Occipital lobe (tissue), 3 donors: ENCODE measurements at places on chromosomes 6 and 20.

DNA sequence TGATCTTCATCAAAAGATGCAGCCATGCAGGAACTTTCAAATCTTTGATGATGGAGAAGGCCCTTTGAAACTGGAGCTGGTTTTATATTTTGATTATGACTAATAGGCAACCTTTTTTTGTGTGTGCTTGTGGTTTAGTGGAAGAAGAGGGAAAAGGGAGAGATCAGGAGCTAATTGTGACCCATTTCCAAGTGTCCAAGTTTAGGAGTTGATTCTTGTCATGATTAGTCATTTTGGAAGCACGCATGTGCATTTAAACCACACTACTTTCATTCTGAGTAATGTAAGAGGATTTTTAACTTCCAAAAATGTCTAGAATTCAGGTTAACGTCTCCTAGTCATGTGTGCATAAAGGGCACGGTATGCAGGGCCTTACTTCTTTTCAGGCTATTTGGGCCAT lies 3.5 kb downstream of the FOXO3 start:
- DNase-seq: no peak

- DNase-seq: no peak
These were observed 381.8 kb downstream of the KIF16B start for GRCh38 chr20:16191496-16191895.

GRCh38 chr20:46985250-46985649 lies 90.6 kb downstream of the EYA2 start:
- DNase-seq: no peak

- DNase-seq: no peak
These were observed 66.9 kb downstream of the SYNJ2 start for GRCh38 chr6:158048589-158048988.

DNA sequence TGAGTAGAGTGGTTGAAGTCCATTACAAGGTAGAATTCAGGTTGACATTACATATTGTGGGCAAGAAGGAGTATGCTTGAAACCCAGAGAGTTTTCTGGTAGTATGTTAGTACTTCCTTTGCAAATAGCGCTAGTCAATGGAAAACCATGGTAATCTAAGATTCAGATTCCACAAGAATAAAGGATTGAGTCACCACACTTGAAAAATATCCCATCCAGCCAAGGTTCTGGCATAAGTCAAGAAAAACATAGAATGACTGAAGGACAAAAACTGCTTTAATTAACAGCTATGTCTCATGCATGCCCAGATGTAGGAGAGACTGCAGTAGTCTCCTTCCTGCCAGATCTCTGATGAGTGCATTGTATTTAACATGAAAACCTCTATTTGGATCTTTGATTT lies 469.8 kb downstream of the BMP2 start:
- no peak for DNase-seq

- DNase-seq: no peak
These were observed 107.2 kb downstream of the MMS22L start for GRCh38 chr6:97175806-97176205.

DNA sequence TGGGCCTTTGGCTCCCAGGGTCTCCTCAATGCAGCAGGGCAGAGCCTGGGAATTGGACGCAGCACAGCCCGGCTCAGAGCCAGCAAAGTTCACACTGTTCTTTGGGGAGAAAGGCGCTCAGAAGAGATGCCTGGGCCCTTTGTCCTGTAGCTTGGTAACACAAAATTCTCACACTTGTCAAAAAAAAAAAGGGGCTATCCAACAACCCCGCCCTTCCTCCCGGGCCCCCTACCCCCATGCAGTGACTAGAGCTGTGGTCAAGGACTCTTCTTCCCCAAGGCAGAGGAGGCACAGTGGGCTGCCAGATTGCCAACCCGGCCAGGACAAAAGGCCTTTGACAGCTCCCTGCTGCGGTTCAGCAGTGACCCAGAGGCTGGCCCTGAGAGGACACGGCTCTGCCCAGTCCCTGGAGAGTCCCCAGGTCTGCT lies 2.0 kb downstream of the NKAIN4 start:
- DNase-seq: no peak

GRCh38 chr6:20534295-20535262 lies at the start of gene CDKAL1:
Gene CDKAL1 (plus strand): TSS chr6:20534457. CDS start chr6:20546351, 11,894 bp downstream.
- DNase-seq: peak; percentile 76

GRCh38 chr6:47321577-47321976 lies 11.9 kb upstream of the TNFRSF21 start:
- DNase-seq: no peak

- DNase-seq: no peak
These were observed 1.5 kb downstream of the MAP7 start for GRCh38 chr6:136548582-136549299.

- DNase-seq: no peak
These were observed 31.1 kb downstream of the PLG start for GRCh38 chr6:160733050-160733646.

DNA sequence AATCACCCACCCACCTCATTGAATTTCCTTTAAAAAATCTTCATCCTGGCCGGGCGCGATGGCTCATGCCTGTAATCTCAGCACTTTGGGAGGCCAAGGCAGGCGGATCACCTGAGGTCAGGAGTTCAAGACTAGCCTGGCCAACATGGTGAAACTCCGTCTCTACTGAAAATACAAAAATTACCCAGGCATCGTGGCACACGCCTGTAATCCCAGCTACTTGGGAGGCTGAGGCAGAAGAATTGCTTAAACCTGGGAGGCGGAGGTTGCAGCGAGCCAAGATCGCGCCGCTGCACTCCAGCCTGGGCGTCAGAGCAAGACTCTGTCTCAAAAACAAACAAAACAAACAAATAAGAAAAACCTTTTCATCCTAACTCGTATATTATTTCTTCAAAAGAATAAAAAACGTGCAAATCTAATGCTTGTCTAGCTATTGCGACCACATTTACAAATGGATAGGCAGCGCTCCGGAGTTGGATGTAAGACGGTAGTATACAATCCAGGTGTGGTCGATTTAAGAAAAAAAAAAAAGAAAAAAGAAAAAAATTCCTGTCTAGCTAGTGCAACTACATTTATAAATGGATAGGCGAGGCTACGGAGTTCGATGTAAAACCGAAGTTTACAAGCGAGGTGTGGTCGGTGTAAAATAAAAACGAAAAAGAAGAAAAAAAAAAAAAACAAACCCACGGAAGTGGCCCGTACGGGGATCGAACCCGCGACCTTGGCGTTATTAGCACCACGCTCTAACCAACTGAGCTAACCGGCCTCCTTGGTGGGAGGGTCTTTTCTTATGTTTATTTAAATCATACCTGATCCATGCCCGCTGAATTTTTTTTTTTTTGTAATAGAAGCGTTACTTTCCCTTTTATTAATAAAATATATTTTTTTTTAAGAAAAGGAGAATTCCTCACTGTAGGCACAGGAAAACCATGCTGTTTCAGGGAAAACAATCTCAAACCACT lies 70.7 kb upstream of the PRSS16 start:
- no peak for DNase-seq

GRCh38 chr6:79038061-79038460 lies 40.0 kb downstream of the PHIP start:
- no peak for DNase-seq

- DNase-seq: no peak
These were observed 388.3 kb upstream of the RNF217 start for GRCh38 chr6:124573953-124574352.
